ENCODE measurements at places on chromosomes 1 and 21. TPM values are rescaled to one million over a fixed set of nuclear protein-coding genes. Genes with fewer than 3 reads are reported as not detected.

Gene AMY2A
- total RNA-seq = 0.29 TPM

DNA sequence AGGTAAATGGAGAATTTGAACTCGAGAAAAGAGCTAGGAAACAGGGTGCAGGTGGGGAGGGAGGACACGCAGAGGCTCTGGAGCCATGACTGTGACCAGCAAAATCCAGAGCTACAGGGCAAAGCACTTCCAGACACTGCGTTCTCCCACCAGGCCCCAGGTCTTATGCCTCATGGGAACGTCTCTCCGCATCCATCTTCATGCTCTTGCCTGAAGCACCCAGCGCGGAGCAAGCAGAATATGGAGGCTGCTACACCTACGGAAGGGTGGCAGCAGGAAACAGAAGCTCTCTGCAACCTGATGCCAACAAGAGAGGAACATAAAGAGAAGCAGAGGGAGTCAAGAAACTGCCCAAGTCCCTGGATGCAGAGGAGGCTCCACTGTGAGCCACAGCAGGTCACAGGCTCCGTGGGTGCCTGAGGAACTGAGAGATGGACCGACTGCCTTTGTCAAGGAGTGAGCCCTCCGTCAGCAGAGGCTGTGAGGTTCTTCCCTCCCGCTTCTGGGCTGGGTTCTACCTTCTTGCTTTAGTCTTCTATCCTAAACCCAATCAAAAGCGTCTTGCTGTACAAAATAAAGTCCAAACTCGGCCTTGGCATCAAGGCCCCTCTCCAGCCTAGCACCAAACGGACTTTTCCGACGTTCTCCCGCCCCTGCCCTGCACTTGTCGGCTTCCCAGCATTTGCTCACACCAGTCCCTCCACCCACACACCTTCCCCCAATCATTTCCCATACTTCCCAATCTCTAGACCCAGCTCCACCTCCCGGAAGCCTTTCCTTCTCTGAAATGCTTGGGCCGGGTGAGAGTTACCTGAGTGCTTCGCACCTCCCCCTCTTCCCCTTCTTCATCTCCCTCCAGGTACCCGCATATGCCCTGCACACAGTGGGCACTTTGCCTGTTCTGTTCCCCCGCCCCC, 930 bp downstream of the DHCR24 start:
- DNase-seq = no peak

DNA sequence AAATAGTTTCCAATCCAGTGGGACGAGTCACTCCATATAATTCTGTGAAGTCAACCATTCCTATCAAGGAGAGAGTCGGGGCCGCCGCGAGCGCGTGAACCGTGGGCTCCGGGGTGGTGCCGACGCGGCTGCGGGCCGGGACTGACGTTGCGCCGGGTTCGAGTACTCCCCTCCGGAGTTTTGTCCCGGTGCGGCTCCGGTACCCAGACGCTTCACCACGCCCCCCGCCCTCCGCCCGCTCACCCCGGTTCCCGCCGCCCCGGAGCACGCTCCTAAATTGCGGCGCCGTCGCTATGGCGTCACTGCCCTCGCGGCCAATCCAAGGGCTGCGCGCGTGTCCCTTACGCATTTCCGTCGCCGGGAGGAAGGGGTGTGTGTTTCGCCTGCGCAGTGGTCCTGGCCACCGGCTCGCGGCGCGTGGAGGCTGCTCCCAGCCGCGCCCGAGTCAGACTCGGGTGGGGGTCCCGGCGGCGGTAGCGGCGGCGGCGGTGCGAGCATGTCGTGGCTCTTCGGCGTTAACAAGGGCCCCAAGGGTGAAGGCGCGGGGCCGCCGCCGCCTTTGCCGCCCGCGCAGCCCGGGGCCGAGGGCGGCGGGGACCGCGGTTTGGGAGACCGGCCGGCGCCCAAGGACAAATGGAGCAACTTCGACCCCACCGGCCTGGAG, at the start of gene ATAD3B:
Gene ATAD3B (plus strand): TSS at position 377 of the 664 bp plus-strand sequence. CDS start 120 bp downstream, at position 497.
- peak; percentile 95 for DNase-seq

Gene AMY1C
- total RNA-seq = not detected

DNA sequence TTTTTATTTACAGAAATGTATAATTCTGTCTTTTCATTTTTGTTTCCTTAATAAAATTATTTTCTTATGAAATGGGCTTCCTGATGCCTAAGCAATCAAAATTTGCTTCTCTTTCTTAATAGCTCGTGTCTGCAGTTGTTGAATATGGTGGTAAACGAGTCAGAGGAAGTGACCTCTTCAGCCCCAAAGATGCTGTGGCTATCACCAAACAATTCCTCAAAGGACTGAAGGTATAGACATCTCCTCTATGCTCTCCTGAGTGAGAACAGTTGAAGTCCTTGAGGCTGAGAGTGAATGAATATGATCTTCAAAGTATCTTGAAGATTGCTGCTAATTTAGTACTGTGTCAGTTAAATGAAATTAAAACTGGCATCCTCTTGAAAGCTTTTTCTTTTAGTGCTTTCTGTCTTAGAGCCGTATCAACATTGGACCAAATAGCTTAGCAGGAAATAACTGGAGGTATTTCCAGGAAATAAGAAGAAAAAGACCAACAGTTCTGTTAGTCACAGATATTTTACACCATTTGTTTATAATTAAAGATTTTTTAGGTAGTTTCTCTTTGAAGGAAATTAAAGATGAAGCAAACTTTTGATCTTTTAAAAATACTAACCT, 24.7 kb downstream of the VPS45 start:
- DNase-seq = no peak

DNA sequence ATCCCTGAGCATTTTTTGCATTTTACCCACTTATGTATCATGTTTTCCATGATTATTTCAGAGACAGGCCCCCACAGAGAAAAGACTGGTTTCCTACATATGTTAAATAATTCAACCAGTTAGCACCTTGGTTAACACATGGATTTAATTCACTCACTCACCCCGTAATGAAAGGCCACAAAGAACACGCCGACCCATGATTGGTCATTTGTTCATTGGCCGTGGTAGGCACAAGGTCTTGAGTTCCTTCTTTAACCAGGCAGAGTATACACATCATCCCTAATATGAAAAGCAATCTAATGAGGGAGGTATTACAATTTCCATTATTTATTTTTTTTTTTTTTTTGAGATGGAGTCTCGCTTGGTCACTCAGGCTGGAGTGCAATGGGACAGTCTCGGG, 50.6 kb downstream of the RPS6KA1 start:
- DNase-seq = no peak

Gene CYP2J2
- total RNA-seq = 0.20 TPM

Gene CAMK1G
- total RNA-seq = not detected

- no peak for DNase-seq
These were observed 85.3 kb upstream of the GPR88 start for GRCh38 chr1:100452641-100453040.

Gene CASQ2
- not detected for total RNA-seq

Gene AQP10
- not detected for total RNA-seq

DNA sequence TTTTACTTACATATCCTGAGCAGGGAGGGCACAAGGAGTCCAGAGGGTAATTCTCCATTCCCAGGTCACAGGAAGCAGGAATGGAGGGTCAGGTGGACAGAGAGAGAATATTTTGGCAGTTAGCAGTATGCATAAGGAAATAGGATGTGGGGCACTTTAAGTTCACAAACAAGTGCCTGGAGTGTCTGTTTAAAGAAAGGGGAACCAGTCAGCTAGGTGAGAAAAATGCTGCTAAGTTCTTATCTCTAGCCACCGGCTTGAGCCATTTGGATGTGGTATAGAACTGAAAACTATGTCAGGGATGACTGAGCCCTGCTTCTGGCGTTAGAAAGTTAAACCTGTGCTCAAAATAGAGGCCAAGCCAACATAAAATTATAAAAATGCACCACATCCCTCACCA, 739.7 kb upstream of the NCAM2 start:
- no peak for DNase-seq

- no peak for DNase-seq
These were observed 527.9 kb downstream of the NPHP4 start for GRCh38 chr1:5464366-5464765.

DNA sequence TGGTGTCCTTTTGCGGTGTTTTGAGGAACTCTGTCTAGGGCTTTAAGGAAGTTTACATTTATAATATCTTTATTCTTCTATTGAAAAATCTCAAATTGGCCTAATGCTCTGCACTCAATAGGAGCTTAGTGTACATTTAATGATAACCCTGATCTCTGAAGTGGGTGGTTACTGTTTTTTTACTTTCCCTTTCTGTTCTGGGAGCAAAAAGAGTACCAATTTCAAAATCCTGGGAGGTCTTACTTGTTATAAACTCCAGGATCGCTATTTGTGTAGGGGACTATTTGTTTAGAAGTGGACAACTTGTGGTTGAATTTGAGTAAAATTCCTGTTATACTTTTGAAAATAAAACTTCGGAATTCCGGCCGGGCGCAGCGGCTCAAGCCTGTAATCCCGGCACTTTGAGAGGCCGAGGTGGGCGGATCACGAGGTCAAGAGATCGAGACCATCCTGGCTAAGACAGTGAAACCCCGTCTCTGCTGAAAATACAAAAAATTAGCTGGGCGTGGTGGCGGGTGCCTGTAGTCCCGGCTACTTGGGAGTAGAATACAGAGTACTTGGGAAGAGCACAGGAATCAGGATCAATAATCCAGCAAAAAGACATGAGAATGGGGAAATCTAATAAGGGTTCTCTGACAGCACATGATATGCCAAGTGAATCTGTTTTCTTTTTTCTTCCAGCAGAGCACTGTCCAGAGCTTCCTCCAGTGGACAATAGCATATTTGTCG, 1.1 kb downstream of the C4BPB start:
- DNase-seq = no peak

GRCh38 chr1:116311756-116312680, 61.0 kb upstream of the ATP1A1 start:
- no peak for DNase-seq

- no peak for DNase-seq
These were observed 20.4 kb downstream of the CAMK1G start for GRCh38 chr1:209603877-209604276.

- no peak for DNase-seq
These were observed 156.0 kb upstream of the PTBP2 start for GRCh38 chr1:96565546-96565945.

DNA sequence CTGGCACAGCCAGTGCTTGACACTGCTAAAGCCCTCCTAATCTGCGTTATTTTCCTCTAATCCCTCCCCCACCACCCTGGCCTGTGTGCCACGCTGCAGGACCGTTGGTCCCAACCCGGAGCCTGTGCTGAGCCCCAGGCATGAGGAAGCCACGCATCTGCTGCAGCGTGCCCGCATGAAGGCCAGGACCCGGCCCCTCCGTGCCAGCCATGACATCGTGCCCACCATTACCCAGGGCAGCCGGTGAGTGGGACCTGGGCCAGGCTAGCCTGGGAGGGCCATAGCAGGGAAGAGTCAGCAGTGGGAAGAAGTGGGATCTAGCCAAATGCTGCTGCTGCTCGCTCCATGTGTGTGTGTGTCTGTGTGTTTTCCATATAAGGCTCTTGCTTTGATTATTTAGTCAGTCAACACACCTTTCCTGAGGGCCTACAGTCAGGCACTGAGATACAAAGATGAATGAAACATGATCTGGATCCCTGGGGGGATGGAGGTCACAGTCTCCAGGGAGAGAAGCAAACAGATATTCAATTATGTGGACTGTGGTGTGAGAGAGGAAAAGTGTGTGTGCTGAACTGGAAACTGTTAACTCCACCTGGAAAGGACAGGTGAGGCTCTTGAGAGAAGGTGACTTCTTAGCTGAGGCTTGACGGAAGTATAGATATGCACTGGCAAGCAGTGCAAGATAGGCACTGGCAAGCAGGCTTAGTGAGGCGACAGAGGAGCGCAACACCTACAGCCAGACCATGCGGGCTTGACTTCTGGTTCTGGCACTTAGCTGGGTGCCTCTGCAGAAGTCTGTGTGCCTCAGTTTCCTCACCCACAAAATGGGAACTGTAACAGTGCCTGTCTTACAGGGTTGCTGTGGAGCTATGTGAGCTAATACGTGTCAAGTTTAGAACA, 15.9 kb downstream of the KIAA1614 start:
- DNase-seq = no peak

GRCh38 chr1:42264511-42265190, 70.4 kb downstream of the FOXJ3 start:
- no peak for DNase-seq

DNA sequence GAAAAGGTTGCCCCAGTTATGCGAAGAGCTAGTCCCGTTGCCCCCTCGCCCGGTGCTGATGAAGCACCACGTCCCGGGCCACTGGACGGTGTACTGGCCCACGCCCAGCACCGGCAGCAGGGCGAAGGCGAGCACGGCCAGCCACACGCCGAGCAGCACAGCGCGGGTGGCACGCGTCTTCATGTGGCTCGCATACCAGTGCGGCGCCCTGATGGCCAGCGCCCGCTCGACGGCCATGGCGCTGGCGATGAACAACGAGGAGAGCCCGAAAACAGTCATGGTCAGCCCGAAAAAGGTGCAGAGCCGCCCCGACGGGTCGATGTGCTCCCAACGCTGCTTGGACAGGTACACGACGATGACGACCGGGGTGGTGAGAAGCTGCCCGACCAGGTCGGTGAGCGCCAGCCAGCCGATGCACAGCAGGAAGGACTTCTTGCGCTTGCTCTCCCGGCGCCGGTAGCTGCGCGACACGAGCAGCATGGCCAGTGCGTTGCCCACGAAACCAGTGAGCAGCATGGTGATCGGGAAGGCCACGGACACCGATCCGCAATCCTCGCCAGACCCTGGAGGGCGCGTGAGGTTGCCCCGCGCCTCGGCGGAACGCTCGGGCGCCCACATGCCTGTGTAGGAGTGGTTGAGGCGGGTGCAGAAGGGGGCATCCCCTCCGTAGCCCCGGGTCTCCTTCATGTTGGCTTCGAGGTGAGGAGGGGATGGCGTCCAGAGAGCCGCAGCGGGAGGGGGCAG, 553 bp downstream of the PTGER3 start:
- DNase-seq = peak; percentile 35

GRCh38 chr21:45405819-45406762, 1.1 kb downstream of the COL18A1 start:
- DNase-seq = no peak

Gene PYCR2
- total RNA-seq = 74.5 TPM

- DNase-seq = no peak
These were observed 52.8 kb upstream of the IFFO2 start for GRCh38 chr1:19009126-19009881.

Gene CLCNKA
- 0.33 TPM for total RNA-seq

DNA sequence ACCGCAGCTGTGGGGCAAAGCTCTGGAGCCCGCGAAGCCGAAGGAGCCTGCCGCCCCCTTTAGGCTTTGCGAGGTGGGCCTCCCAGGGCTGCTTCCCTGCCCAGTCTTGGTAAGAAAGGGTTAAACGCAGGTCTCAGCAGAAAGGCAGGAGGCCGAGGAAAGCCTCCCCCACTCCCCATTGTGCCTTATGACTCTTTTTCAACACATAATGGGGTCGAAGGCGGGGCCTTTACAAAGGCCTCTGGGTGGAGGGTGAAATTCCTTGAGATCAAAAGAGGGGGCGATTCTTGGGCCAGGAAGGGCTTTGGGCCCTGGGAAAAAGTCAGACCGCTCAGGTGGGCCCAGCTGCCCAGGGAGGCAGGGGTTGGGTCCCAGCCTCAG, 880 bp downstream of the ALPL start:
- DNase-seq = no peak
